Suppressor macrophage (primary cell): ENCODE measurements at places on chromosomes 2 and 18.

GRCh38 chr2:45890819-45891218 is 239.3 kb downstream of the PRKCE start:
- DNase-seq = peak; percentile 14

GRCh38 chr2:136801661-136802060 is 36.3 kb downstream of the THSD7B start:
- DNase-seq = no peak

DNA sequence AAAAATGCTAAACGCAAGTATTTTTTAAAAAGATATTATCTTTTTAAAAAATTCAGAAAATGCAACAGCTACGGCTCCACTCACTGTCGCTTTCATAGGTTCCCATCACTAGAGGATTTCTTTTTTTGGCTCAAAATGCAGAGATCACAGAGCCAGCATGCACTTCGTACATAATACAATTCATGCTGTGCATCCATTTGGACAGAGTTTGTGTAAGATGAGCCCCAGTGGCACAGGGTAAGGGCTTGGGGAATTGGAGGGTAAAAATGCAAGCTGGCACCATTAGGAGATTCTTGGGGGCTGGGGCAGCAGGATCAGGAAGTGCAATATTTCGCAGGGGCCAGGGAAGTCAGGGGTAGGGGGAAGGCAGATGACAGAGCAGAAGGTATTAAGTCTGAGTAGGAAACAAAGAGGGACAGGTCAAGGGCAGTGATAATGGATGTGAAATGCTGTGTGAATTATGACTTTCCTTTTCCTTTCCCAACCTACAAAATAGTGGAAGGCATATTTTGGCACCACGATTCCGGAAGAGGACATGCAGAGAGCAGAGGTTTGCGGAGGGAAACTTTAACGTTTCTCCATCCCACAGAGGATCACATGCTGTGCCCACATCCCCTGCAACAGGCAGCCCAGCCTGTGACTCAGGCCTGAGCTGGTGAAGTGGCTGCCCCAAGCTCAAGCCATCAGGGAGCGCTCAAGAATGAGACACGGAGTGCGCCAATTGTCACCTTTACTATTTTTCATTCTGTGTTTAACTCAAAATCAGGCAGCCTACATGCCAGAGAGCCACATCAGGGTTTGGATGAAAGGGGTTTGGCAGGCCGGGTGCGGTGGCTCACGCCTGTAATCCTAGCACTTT is 4.7 kb downstream of the CAPG start:
- DNase-seq = peak; percentile 96

GRCh38 chr2:13676269-13676668 is 956.2 kb upstream of the LRATD1 start:
- DNase-seq = no peak
